Urothelium cell line (cell line): ENCODE measurements at places on chromosomes 1 and 21.

DNA sequence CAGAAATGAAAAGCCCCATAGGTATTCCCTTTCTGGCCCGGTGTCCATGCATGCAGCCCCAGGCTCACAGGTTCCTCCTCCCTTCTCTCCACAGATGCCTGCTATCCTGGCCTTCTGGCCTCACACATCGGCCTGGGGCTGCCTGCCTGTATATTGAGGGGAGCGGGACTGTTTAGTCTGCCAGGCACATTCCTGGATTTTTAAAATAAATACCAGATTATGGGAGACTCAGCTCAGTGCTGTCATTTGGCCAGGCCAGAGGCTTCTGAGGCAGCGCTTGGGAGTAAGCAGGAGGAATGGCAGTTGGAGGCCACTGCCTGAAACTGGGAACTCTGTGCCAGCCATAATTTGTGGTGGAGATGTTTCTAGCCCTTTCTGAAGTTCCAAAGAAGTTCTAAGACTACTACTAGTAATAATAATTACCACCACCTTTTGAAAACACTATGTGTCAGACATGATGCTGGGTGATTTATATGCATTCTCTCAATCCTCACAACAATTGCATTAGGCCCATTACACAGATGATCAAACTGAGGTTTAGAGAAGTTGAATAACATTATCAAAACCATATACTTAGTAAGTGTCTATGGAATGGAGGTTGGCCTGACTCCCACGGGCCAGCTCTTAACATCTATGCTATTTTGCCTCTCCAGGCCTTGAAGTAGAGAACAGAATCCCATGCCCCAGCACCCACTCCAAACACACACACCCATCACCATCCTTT, 107.6 kb downstream of the PLXNA2 start:
- DNase-seq, result no peak

- DNase-seq, result no peak
Observed at GRCh38 chr1:107474877-107475612, 334.2 kb downstream of the NTNG1 start.

DNA sequence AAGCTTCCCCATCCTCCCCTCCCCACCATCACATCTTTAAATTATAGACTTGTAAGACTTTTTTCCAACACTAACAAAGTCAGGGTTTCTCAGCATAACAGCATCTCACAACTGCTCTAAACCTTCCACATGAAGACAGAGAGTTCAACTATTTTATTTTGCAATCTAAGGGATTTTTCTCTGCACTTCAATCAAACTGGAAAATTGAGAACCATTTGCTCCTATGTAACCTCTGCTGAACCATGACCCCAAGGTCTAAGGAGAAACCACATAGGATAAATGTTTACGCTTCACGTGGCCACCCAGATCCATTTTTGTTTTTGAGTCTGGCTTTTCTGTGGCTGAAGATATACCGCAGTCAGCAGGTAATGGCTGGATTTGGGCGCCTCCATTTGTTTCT, 13.2 kb downstream of the ERRFI1 start:
- no peak for DNase-seq

- DNase-seq, result no peak
Observed at GRCh38 chr21:41359286-41359685, 2.5 kb upstream of the MX2 start.

GRCh38 chr21:32519945-32520874, 65.1 kb downstream of the TCP10L start:
- no peak for DNase-seq

DNA sequence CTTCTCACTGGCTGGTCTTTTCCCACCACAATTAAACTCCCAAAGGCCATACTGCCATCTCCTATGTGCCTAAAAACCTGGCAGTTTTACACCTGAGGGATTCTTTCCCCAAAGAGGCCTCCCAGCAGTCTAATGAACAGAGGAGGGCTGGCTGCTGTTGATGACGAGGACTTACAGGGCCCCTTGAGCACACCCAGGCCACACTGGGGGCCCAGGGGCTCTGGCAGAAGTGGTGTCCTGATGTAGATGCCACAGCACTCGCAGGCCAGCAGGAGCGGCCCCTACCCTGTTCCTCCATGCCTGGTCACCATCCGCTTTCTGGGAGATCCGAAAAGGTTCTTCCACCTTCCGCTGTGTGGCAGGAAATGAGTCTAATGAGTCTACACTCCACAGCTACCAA, 24.2 kb downstream of the POFUT2 start:
- DNase-seq, result no peak

- DNase-seq, result no peak
Observed at GRCh38 chr1:170864876-170865538, 70.3 kb upstream of the MROH9 start.

DNA sequence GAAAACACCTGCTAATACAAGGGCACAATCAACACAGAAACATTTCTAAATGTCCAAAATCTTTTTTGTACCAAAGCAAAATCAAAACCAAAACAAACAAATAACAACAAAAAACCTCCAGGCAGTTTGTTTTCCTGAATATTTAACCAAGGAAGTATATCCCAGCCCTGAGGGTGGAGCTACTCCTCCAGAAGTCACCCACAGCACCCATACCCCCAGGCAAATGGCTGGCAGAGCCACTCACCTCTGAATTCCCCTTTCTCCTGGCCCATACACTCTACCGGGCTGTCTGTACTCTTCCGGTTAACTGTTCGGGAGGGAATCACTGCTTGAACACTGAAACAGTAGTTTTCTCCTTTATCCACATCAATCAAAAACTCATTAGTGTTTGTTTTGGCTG, 9.5 kb downstream of the F3 start:
- no peak for DNase-seq

- no peak for DNase-seq
Observed at GRCh38 chr1:210294999-210295745, 33.5 kb upstream of the HHAT start.

DNA sequence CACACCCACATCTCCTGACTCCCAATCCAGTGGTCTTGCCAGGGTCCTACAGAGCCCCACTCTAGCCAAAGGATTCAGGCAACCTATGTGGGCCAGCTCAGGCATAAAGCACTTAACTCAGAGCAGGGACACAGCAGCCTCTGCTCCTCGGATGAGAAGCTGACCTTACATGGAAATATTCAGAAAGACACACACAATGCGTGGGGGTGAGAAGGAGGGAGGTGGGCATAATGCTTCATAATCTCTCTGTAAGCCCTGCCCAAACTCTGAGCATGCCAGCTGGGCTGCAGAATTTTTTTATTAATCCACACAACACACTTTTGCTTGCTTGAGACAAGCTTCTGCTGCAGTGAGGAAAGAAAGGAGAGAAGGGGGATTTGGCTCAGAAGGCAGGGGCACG, 21.6 kb downstream of the KCND3 start:
- DNase-seq, result no peak

DNA sequence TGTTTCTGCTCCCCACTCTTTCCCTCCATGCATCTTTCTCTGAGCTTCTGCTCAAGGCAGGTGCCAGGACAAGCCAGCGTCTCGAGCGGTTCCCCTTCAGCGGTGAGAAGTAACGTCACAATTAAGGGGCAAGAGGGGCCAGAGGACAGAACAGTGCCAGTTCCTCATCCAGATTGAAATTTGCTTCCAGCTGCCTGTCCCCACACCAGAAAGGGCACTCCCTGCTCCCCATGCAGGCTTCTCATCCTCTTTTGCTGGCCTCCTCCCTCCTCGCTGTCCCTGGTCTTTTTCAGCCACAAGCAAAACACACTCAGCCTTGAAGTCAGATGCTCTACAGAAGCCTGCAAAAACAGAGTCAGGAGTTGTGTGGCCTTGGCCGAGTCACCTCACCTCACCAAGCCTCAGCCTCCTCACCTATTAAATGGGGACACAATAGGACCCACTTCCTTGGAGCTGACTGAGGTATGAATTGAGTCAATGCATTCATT, 35.0 kb upstream of the ECE1 start:
- no peak for DNase-seq

DNA sequence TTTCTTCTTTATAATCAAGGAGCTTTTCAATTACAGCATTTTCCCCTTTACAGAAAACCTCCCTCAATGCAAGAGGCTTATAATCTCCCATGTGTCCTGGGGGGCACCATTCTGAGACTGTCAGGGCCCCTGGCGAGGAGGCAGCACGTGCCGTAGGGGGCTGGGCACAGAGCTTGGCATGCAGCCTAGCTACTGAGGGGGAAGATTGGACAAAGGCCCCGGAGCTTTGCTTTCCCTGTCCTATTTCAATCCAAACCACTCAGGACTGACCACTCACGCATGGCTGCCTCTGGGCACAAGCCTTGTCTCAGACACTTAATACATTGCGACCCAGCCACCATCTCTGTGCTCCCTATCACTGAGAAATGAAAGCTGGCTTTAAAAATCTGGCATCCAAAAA, 2.8 kb upstream of the RAP1GAP start:
- DNase-seq, result no peak

GRCh38 chr1:82044536-82044935, 243.8 kb downstream of the ADGRL2 start:
- DNase-seq, result no peak

DNA sequence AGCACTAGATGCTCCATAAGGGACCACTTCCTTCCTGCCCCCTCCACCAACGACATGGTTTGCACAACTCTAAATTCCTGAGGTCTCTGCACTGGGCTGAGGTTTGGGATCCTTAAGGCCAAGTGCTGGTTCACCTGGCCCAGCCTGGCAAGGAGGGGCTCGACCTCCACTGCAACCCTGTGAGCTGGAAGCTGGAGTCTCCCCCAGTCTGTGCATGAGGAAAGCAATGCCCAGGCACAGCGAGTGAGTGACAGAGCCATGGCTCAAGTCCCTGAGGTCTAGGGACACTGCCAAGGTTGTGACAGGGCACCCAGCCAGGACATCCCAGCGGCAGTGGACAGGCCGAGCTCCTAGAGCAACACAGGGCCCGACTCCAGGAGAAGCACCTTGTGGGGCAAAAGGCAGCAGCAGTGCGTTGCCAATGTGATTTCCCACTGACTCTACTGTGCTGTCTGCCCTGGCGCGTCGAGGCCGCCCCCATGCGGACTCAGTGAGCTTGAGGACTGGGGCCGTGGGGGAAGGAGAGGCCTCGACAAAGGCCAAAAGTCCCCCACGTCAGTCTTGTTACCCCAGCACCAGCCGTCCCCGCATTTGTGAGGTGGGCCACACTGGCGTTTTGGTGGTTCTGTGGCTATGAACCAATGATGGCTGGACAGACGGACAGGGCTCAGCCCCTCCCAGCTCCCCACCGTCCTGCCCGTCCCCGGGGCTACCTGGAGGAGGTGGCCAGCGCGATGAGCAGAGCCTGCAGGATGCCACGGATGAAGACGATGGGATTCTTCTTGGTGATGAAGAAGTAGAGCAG, 30.0 kb downstream of the PODN start:
- DNase-seq, result peak; percentile 60

GRCh38 chr1:93537924-93538323, 90.0 kb downstream of the FNBP1L start:
- DNase-seq, result no peak

DNA sequence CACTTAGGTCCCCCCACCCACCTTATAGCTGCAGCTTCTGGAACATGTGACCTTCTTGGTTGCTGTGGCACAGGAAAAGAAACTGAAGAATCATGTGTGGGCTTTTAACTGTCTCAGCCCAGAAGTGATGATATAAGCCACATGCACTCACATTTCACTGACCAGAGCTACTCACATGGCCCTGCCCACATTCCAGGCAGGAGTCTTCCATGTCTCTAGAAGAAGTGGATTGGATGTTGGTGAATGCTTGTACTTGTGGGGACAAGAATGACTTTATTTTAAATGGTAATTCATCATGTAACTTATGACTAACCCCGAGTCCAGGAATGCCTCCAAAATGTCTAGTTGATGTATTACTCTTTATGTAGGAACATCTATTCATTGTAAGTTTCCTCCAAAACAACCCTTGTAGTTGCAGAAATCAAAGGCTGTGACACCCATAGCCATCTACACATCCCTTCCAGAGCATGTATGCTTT, 15.8 kb upstream of the CAMK1G start:
- DNase-seq, result peak; percentile 49

- no peak for DNase-seq
Observed at GRCh38 chr1:52913537-52913936, 8.0 kb downstream of the ECHDC2 start.

DNA sequence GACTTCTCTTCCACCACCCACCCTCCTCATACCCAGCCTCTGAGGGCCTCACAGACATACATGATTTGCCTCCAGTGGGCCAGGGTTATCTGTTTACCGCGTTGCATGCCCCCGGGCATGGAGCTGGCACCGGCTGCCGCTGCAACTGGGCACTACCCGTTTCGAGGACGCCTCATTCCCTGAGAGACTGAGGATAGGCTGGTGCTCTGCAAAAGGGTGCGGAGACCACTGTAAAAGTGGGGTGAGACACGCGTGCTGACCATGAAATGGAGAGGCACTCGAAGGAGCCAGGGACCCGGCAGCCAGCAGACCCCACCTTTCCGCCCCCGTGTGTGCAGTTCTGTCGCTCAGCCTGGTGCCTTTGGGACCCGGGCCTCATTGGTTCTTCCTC, 20.6 kb downstream of the TP73 start:
- no peak for DNase-seq

GRCh38 chr1:88079036-88079435, 605.0 kb upstream of the PKN2 start:
- DNase-seq, result peak; percentile 13

DNA sequence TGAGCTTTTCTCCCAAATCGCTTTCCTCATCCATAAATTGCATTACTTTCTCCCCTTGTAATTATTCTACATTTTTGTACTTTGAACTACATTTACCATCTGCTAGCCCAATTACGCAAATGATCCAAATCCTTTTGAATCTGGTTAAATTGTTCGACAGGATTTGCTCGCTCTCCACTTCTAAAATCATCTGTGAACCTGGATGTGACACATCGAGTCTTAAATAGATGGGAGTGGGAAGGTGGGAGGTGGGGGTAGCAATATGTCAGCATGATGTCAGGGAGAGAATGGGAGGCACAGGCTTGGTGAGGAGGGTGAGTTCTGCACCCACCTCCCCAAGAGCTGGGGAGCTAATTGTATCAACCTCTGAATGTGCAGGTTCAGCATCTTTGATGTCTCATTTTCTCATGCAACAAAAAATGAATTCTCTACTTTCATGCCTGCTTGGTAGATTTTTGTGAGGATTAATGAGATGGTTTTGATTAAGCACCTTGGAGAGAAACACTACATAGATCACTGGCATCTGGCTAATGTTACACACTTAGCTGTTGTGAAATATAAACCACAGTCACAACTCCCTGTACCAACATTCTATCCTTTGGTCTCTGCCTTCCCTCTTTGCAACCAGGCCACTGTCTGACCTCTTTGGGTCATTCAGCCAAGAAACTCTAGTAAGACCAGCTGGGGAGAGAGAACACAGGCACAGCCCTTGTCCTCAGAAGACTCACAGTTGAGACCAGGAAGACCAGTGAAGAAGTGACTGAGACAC, 165.1 kb downstream of the DAB1 start:
- DNase-seq, result no peak
